T-cell (primary cell): ENCODE measurements at places on chromosomes 5 and 9. TPM values are rescaled to one million over a fixed set of nuclear protein-coding genes. Genes with fewer than 3 reads are reported as not detected.

GRCh38 chr9:126874546-126875314, 14.3 kb downstream of the ZBTB34 start:
- no peak for DNase-seq

DNA sequence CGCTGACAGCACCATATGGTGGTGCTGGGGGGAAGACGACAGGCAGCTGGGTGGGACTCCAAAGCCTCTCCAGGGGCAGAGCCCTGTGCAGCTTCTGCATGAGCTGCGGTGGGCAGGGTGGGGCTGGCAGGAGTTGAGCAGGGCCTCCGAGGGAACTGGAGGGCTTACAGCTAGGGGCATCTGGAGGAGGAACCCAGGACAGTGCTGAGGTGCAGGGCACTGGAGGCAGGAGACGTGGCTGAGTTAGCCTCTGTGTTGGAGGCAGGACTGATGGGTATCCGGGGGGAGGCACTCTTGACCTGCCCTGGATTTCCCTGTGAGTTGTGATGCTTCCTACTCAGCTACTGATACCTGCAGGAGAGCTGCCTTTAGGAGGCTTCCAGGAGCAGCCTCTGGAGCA, 45.0 kb downstream of the TENT4A start:
- no peak for DNase-seq

GRCh38 chr9:117412841-117413240, 2.0 kb downstream of the ASTN2 start:
- no peak for DNase-seq

- no peak for DNase-seq
Observed at GRCh38 chr5:107135391-107135790, 535.3 kb downstream of the EFNA5 start.

- no peak for DNase-seq
Observed at GRCh38 chr9:72554221-72554641, 32.8 kb downstream of the TMC1 start.

DNA sequence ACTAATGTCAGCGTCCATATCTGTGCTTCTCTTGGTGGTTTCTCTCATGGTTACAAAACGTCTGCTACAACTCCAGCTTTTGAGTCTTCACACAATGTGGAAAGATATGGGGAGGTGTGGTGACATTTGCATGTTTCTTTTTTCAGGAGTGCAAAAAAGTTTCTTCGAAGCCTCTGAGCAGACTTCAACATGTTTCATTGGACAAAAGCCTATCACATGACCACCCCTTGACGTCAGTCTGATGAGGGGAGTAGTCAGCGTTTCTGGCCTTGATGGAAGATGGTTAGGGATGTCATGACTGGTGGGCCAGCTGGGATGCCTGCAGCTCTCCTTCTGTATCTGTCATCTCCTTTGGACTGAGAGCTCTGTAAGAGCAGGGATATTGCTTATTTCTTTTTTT, 61.4 kb downstream of the PTPDC1 start:
- no peak for DNase-seq

DNA sequence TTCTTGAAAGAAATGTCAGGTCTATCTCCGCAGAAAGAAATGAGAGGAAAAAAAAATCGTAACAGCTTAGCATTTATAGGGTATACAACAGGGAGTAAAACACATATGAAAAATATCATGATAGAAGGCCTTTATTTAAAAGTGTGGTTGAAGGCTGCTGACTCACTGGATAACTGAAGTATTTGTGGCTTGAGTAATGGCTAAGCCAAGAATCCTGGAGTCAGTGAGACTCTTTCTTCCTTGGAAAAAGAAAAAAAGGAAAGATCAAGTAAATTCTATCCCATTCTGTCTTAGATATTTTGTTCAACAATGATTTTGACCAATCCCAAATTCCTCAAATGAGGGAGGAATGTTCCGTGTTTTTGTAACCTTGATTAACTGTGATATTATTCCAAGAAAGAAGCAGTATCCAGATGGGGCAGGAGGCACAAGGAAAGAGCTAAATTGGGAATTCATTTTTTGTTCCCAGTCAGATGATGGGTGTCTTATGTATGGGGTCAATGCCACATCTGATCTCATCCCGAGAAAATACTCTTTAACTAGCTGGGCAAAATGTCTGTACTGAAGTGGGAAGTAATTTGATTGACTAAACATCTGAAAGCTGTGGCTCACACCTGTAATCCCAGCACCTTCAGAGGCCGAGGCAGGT, 64.3 kb upstream of the MYO10 start:
- no peak for DNase-seq

GRCh38 chr5:11177999-11178711, 417.1 kb upstream of the DAP start:
- no peak for DNase-seq

GRCh38 chr5:1793301-1793740, 6.3 kb downstream of the MRPL36 start:
- DNase-seq, result no peak

BSPRY gene
- 0.23 TPM for total RNA-seq

ZDHHC11B gene
- total RNA-seq, result 3.2 TPM

DNA sequence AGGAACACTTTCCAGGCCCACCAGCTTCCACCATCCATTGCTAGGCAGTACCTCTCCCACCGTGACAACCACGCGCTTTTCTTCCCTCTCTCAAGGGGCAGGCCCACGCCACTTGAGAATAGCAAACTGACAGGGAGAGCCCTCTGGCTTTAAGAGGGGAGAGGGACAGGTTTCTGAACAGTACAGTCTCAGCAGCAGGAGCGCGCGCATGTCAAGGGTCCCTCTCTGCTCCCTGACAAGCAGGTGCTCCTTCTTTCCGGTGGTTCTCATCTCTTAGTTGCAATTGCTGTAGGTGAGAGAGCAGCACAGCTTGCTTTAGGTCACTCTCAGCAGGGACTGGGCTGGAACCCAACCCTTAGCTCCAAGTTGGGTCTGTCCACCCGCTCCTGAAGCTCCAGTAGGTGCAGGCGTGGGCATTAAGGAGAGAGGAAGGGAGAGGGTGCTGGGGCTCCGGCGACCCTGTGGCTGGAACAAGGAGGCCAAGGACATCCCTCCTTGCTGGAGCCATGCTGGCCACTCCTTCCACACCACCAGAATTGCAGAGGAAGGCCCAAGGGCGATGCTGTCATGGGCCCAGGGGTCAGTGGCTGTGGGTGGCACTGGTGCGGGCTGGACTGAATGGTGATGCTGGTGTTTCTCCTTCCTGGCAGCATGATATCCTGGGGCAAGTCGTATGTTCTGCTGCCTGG, 9.0 kb upstream of the PHF2 start:
- DNase-seq, result no peak

- no peak for DNase-seq
Observed at GRCh38 chr5:173302546-173303155, 25.6 kb downstream of the STC2 start.

- DNase-seq, result no peak
Observed at GRCh38 chr5:41012318-41012717, 58.8 kb downstream of the MROH2B start.

DNA sequence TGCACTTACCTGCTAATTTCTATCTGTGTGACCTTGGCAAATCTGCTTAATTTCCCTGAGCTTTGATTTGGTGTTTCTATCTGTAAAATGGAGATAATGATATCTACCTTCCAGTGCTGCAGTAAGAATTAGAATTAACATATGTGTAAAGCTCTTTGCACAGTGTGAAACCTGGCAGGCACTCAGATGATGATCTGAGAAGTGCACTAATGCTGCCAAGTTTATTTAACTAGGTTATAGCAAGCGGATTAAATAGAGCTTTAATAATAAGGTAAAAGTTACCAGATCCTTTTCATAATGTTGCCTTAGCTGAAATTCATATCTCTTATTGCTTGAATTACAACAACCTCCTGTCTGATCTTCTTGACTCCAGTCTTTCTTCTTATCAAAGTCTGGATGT, 315.3 kb upstream of the CD180 start:
- no peak for DNase-seq

DNA sequence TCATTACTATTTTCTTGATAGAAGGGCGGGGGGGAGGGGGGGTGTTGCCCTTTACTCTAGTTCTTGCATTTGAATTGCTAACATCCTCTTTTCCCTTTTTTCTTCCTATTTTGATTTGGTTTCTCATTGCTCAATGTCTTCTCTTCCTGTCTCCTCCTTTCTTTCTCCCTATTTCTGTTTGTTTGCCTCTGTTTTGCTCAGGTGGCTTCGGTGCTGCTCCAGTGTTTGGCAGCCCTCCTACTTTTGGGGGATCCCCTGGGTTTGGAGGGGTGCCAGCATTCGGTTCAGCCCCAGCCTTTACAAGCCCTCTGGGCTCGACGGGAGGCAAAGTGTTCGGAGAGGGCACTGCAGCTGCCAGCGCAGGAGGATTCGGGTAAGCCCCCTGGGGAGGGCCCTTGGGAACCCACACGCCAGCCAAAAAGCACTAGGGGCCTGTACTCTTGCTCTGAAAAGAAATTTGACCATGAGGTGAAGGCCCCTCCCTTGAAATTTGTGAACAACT, 48.3 kb downstream of the FAM78A start:
- DNase-seq, result no peak

- DNase-seq, result no peak
Observed at GRCh38 chr5:96473155-96473554, 40.1 kb upstream of the PCSK1 start.

GRCh38 chr5:151829370-151829769, 57.6 kb downstream of the G3BP1 start:
- no peak for DNase-seq

GRCh38 chr5:135138116-135138850, 104.3 kb upstream of the PITX1 start:
- no peak for DNase-seq

FNIP1 gene
- 29.1 TPM for total RNA-seq

GOLM1 gene
- 1.7 TPM for total RNA-seq

- no peak for DNase-seq
Observed at GRCh38 chr5:80904533-80905187, 55.5 kb upstream of the RASGRF2 start.

- no peak for DNase-seq
Observed at GRCh38 chr5:9173281-9174048, 372.4 kb downstream of the SEMA5A start.

- no peak for DNase-seq
Observed at GRCh38 chr9:125487842-125488241, 219.2 kb downstream of the MAPKAP1 start.

DNA sequence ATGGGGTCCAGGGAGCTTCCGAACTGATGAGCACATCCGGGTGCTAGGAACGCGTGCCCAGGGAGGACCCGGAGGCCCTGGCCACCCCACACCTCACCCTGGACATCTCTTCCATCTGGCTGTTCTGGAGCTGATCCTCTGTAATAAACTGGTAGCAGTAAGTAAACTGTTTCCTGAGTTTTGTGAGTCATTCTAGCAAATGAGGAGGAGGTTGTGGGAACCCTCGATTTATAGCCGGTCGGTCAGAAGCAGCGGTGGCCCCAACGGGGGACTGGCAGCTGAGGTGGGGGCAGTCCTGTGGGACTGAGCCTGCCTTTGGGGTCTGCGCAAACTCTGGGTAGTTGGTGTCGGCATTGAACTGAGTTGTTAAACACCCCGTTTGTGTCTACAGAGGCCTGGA, 15.4 kb upstream of the UBAC1 start:
- DNase-seq, result no peak

PCDHB2 gene
- total RNA-seq, result 1.4 TPM

GRCh38 chr5:73344835-73345234, 103.7 kb downstream of the FOXD1 start:
- DNase-seq, result no peak

GRCh38 chr9:91494751-91495150, 71.1 kb upstream of the NFIL3 start:
- DNase-seq, result no peak

- no peak for DNase-seq
Observed at GRCh38 chr9:38453835-38454234, 29.6 kb upstream of the IGFBPL1 start.

PROB1 gene
- total RNA-seq, result 0.58 TPM

- DNase-seq, result no peak
Observed at GRCh38 chr5:76143884-76144283, 60.7 kb downstream of the SV2C start.

GRCh38 chr5:150513375-150514309, 5.7 kb downstream of the NDST1 start:
- no peak for DNase-seq

EHMT1 gene
- 113 TPM for total RNA-seq
